Epithelial cell of umbilical artery (primary cell): ENCODE measurements at places on chromosomes 2 and 18. TPM values are rescaled to one million over a fixed set of nuclear protein-coding genes. Genes with fewer than 3 reads are reported as not detected.

FHOD3 gene
- total RNA-seq, result 0.32 and 0.61 TPM in 2 replicates

RPIA gene
- 14.9 and 19.3 TPM in 2 replicates for total RNA-seq

SH2D6 gene
- total RNA-seq, result 0.30 and 0.32 TPM in 2 replicates

ARHGEF4 gene
- total RNA-seq, result not detected in 2 replicates

SALL3 gene
- not detected in 2 replicates for total RNA-seq

NAT8 gene
- not detected in 2 replicates for total RNA-seq

LRRC30 gene
- not detected in 2 replicates for total RNA-seq

ALPG gene
- not detected in 2 replicates for total RNA-seq

TMEM169 gene
- total RNA-seq, result not detected in 2 replicates

FBXO15 gene
- 0.15 TPM in 1 of 2 replicates, not detected in the other for total RNA-seq

GPR148 gene
- not detected in 2 replicates for total RNA-seq

TGOLN2 gene
- 95.2 and 110 TPM in 2 replicates for total RNA-seq

AGAP1 gene
- 4.7 and 4.9 TPM in 2 replicates for total RNA-seq

FSIP2 gene
- total RNA-seq, result under 0.01 and 0.30 TPM in 2 replicates

GPR45 gene
- total RNA-seq, result not detected in 2 replicates

RNU2-63P gene
- 15.6 and 88.5 TPM in 2 replicates for total RNA-seq

SERPINB10 gene
- 0.32 TPM in 1 of 2 replicates, not detected in the other for total RNA-seq

UGT1A4 gene
- not detected in 2 replicates for total RNA-seq

MSH6 gene
- total RNA-seq, result 42.6 and 63.8 TPM in 2 replicates

PAX8 gene
- under 0.01 TPM in 1 of 2 replicates, not detected in the other for total RNA-seq

CXCR1 gene
- total RNA-seq, result not detected in 2 replicates

SP140 gene
- not detected in 2 replicates for total RNA-seq

PAIP2B gene
- total RNA-seq, result 0.32 and 0.91 TPM in 2 replicates

STPG4 gene
- under 0.01 TPM in 1 of 2 replicates, not detected in the other for total RNA-seq

OXER1 gene
- total RNA-seq, result not detected in 2 replicates

TRABD2A gene
- total RNA-seq, result 1.1 and 1.6 TPM in 2 replicates

CHRND gene
- not detected in 2 replicates for total RNA-seq

KCNK3 gene
- total RNA-seq, result not detected in 2 replicates

GPBAR1 gene
- 0.15 TPM in 1 of 2 replicates, not detected in the other for total RNA-seq

ARHGAP25 gene
- total RNA-seq, result 0.32 and 1.4 TPM in 2 replicates

SNX17 gene
- total RNA-seq, result 136 and 162 TPM in 2 replicates

VIL1 gene
- total RNA-seq, result not detected in 2 replicates

DCDC2C gene
- not detected in 2 replicates for total RNA-seq

GPR35 gene
- 0.15 TPM in 1 of 2 replicates, not detected in the other for total RNA-seq

PRSS56 gene
- total RNA-seq, result not detected in 2 replicates

TRIM54 gene
- under 0.01 TPM in 1 of 2 replicates, not detected in the other for total RNA-seq

RAB12 gene
- total RNA-seq, result 73.1 and 88.5 TPM in 2 replicates

RGPD4 gene
- not detected in 2 replicates for total RNA-seq

GALNT3 gene
- 0.32 TPM in 1 of 2 replicates, not detected in the other for total RNA-seq

KCNS3 gene
- total RNA-seq, result 0.97 and 1.8 TPM in 2 replicates

RAB11FIP5 gene
- 26.3 and 30.4 TPM in 2 replicates for total RNA-seq

HOXD8 gene
- 6.2 and 7.8 TPM in 2 replicates for total RNA-seq

PROKR1 gene
- not detected in 2 replicates for total RNA-seq

NRBP1 gene
- 104 and 129 TPM in 2 replicates for total RNA-seq

HJURP gene
- total RNA-seq, result 23.1 and 26.0 TPM in 2 replicates

GCKR gene
- 3.2 and 8.8 TPM in 2 replicates for total RNA-seq

RGPD3 gene
- 0.30 and 0.32 TPM in 2 replicates for total RNA-seq

PJVK gene
- 0.30 and 0.65 TPM in 2 replicates for total RNA-seq

CENPO gene
- 12.3 and 15.2 TPM in 2 replicates for total RNA-seq

HADHB gene
- 96.8 and 108 TPM in 2 replicates for total RNA-seq

NETO1 gene
- total RNA-seq, result not detected in 2 replicates

INO80D gene
- 3.6 and 7.1 TPM in 2 replicates for total RNA-seq

IL18RAP gene
- total RNA-seq, result not detected in 2 replicates

SLC30A3 gene
- 0.32 TPM in 1 of 2 replicates, not detected in the other for total RNA-seq

TMEFF2 gene
- total RNA-seq, result under 0.01 and 0.15 TPM in 2 replicates

NEU2 gene
- not detected in 2 replicates for total RNA-seq

CYB5A gene
- total RNA-seq, result 24.3 and 42.2 TPM in 2 replicates
